ENCODE measurements at places on chromosomes 2 and 18.

GRCh38 chr2:180694445-180695421, 285.7 kb upstream of the UBE2E3 start:
- DNase-seq = no peak

- no peak for DNase-seq
Observed at GRCh38 chr2:224264259-224264658, 137.6 kb downstream of the FAM124B start.

DNA sequence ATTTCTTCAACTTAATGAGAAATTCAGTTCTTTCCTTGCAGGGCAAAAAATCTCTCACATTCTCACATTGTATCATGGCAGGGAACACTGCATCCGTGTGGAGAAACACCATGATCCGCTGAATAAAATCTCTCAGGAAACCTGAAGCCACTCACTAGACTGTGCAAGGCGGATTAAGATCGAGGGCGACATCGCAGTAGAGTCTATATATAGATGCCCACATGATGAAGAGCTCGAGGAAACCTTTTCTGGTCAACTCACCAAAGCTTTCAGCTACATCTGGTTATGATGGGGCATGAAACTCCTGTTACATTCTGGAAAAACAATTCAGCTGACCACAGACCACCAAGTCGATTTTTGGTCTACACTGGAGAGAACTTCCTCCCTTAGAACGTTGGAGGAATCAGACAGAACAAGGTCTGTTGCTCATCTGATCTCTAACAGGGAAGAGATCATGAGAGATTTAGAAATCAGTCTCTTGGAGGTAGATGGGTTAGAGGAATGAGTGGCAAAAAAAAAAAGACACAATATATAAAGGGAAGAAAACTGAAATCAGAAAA, 162.9 kb upstream of the ZNF516 start:
- DNase-seq = no peak

DNA sequence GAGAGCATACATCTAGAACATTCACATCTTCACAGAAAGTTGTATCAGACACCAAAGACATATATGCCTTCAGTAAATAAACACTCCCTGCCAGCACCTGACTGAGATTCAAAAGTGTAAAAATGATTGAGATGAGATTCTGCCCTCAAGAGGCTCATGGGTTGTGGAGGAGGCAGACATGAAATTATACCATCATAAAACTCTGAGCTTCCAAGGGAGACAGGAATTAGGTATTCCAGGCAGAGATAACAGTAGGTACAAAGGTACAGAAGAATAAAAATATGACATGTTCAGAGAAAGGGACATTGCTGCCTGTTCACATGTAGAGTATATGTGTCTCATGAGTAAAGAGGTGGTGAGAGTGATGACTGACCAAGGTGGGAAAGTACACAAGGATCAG, 322.3 kb downstream of the OSR1 start:
- no peak for DNase-seq

GRCh38 chr2:67471681-67472080, 74.5 kb downstream of the ETAA1 start:
- no peak for DNase-seq

- DNase-seq = no peak
Observed at GRCh38 chr18:63197246-63197869, 122.2 kb downstream of the BCL2 start.

- DNase-seq = no peak
Observed at GRCh38 chr2:190785334-190785733, 95.3 kb upstream of the GLS start.

Measured in bone marrow (tissue), 2 donors.